ENCODE measurements at places on chromosomes 6 and 20. TPM values are rescaled to one million over a fixed set of nuclear protein-coding genes. Genes with fewer than 3 reads are reported as not detected.

DNA sequence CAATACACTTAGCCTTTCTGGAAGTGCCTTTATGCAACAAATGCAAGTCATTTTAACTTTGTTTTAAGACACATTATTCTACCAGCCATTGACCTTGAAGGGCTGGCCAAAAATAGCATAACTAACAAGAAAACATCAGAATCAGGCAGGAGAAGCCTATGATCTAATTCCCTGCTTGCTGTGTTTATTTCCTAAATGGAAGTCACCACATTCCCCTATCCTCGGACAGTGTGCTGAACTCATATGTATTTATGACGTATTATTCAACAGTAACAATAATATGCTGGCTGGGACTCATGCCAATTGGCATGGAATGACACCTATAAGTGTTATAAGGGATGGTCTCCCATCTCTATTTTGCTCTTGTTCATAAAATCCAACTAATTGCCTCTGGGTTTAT lies 140.7 kb downstream of the MAP3K7 start:
- DNase-seq: no peak

DNA sequence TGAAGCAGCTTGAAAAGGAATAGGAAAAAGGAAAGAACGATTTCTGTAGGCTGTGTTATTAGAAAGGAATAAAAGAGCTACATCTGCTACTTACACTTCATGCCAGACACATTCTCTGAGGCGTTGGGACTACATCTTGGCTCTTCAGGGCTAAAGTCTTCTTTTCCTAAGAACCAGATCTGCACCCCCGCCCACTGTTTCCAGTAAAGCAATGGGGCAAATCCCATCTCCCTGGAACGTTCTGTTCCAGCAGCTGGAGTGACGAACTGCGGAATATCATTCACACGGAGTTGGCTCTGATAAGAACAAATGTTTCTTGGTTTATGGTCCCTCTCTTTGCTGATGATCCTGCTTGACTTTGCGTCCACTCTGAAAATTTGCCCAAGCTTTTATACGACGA lies 26.9 kb downstream of the FAM50B start:
- DNase-seq: no peak

- DNase-seq: no peak
Measured at GRCh38 chr6:6750594-6751265, 162.2 kb downstream of the LY86 start.

GRCh38 chr6:163941624-163941976 lies 527.1 kb downstream of the QKI start:
- DNase-seq: no peak

DNA sequence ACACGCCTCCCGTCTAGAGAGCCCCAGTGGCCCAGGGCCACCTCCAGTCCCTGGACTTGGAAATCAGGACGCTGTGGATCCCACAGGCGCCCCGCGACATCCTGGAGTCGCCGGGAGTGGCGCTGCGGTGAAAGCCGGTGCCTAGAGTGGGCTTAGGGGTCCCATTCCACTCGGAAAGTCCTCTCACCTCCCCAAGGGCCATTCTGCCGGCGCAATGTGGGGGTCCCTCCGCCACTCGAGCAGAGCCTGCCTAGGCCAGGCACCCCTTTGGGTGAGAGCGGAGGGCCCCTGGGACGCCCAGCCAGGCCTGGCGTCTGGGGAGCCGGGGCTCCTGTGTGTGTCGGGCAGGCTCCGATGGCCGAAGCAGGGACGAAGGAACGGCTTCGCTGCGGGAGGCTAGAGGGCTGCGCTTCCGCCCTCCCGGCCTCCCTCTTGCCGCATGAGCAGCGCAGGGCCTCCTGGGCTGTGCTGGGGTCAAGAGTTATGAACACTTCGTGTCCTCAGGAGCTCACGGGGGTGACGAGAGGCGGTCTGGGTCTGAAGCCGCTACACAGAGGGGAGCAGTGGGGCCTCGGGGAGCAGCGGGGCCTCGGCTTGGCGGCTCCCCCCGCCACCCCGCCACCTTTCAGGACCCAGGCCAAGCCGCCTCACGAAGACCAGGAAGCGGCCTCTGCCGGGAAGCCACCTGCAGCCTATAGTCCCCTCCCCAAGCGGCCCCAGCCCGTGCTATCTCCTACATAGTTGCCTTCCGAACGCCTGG lies 13.6 kb downstream of the POU3F2 start:
- DNase-seq: no peak

Gene WFDC12
- not detected for total RNA-seq

Gene DUSP15
- 6.2 TPM for total RNA-seq

Gene CGA
- not detected for total RNA-seq
